ENCODE measurements at places on chromosomes 11 and 22.

DNA sequence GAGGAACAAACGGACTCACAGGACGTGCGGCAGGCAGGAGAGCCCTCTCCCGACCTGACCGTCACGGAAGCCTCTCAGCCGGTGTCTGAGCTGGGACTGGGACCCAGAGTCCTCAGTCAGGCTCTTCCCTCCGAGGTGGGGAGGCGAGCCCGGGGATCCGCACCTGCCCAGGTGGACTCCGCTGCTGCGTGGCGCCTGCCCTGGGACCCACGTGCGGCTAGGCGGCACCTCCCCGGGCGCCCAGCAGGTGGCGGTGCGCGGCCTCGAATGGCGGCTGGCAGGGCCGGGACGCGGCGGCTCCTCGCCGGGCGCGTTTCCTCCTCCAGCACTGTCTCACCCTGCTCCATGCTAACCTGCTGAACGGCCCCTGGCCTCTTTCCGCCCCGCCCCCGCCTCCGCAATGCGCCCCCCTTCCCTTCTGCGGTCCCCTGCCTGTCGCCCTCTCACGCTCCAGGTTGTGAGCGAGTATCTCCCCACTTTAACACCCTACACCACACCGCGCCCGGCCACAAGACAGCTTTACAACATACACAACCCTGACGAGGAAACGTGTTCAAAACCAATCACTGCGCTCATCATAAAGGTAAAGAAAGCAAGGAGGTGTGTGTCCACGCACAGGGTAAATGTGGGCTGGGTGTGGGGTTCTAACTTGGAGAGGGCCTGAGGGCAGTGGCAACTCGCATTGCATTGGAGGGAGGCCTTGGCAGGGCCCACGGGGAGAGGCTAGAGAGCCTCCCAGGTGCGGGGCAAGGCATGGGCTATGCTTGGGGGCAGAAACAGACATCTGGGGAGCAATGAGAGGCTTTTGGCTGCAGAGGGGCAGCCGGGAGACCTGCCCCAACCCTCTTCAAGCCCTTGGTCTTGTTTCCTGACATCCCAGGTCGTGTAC lies 25.9 kb upstream of the ATXN10 start:
- peak; percentile 66 for DNase-seq

GRCh38 chr22:44363013-44363979 lies 50.5 kb upstream of the SHISAL1 start:
- no peak for DNase-seq

DNA sequence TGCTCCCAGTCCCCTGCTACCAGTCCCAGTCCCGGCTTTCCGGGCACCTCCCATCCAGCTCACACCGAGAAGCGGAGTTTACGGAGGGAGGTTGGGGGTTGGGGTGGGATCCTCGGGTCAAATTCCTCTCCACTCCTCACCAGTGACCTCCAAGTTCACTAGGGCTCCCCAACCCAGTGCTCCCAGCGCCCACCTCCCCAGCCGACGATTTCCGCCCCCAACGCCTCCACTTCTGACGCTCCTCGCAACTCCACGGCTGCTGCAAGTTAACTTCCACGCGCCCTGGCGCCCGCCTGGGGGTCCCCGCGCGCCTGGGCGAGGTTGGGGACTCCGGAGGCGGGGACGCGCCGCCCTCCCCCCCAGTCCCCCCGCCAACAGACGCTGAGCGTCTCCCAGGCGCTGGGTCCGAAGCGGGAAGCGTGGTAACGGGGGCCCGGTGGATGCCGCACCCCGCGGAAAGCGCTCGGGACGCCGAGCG lies 526 bp downstream of the TPST2 start:
- peak; percentile 4 for DNase-seq

DNA sequence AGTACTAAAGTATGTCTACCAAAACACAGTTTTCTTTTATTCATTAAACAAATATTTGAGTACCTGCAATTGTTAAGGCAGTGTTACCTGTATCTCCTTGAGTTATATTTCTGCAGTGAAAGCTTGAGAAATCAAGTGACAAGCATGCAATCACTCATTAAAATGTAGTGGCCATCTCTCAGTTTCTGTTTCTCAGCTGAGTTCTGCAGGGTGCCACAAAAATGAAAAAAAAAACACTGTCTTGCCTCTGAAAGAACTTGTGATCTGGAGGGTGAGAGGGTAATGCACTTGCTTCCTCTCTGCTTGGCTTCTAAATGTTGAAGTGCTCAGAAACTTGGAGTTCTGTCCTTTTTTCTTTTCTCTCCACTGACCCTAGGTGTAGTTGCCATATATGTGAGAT lies 6.8 kb downstream of the QSER1 start:
- DNase-seq, result no peak

GRCh38 chr22:11325767-11326166 lies 4202.2 kb upstream of the OR11H1 start:
- no peak for DNase-seq

- DNase-seq, result no peak
Observed at GRCh38 chr11:84628871-84629620, 998.1 kb downstream of the DLG2 start.

- DNase-seq, result no peak
Observed at GRCh38 chr11:35474688-35475087, 50.7 kb downstream of the PAMR1 start.

DNA sequence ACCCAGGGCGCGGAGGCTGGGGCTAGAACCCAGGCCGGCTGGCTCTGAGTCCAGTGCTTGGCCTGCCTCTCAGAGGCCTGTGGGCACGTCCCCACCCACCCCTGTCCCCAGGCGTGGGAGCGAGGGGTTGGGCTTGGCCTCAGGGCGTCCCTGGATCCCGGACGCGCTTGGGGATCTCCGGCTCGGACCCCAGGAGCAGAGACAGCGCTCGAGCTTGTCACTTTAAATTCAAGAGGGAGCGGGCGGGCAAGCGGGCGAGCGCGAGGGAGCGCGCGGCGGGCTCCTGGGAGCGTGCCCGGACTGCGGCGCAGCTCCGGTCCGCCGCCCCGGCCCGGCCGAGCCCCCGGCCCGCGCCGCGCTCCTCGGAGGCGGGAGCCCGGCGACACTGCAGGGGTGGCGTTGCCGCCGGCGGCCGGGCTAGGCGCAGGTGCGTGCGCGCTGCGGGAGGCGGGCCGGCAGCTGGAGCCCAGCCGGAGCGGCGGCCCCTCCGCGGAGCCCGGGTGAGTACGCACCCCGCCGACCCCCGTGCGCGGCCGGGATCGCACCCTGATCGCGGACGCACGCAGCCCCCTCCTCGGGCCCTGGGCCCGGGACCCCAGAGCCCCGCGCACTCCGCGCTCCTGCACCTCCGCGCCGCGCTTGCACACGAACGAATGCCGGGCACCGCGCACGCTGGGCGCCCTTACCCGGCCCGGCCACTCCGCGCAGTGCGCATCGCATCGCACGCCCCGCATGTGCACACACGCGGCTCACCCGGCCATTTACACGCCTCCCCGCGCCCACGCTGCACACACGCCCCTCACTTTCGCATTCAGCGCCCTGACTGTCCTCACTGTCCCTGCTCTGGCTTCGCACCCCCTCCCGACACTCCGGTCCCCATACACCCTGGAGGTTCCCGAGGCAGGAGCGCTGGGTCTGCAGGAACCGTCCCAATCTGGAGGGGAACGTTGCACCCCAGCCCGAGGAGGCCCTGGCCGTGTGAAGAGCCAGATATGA lies at the start of gene SYT12:
SYT12 (plus strand) TSS at position 174 of the 996 bp plus-strand sequence. CDS start 7,011 bp downstream, outside the sequence.
- no peak for DNase-seq

DNA sequence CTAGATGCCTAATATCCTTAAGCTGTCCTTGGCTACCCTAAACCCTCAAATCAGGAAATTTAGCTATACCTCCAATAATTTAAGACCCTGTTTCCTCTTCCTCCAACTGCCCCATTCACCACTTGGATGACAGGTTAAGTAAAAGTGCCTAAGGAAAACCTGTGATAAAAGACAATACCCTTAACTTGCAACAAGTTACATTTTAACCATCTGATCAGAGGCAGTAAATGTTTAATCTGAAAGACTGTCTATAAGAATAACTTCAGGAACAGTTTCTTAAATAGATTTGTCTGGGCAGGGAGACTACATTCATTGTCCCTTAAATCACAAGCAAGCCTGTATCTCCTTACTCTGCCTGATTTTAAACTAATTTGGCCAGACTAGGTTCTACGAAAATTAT lies 129.1 kb downstream of the APOL5 start:
- no peak for DNase-seq

GRCh38 chr11:33931067-33931466 lies 39.2 kb upstream of the LMO2 start:
- no peak for DNase-seq

- no peak for DNase-seq
Observed at GRCh38 chr11:61955422-61956135, 5.4 kb downstream of the BEST1 start.

DNA sequence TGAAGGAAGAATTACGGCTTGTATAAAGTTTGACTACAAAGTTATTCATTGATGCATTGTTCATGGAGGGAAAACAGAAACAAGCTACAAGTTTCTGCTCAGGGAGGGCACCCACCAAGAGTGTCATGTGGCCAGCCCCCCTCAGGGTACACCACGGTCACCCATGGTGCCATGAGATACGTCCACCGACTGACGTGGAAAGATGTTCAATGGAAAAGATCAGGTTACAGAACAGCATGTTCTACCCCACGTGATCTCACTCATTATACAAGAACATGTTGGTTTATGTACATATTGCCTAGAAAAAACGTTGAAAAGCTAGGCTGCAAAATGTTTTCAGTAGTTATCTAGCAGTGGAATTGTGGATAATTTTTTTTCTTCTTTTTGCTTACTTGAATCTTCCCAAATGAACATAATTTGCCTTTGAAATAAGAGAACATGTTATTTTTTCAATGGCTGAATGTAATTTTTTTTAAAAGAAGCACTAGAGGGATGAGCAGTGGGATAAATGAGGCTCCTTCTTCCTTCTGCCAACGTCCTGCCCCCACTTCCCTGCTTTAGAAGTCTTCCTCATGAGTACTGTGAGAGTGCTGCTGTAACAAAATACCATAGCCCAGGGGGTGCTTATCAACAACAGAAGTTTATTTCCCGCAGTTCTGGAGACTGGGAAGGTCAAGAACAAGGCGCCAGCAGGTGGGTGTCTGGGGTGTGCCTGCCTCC lies 22.5 kb downstream of the RCN1 start:
- no peak for DNase-seq

- DNase-seq, result no peak
Observed at GRCh38 chr11:7551571-7551970, 37.8 kb downstream of the PPFIBP2 start.

GRCh38 chr11:84211896-84212295 lies 925.7 kb upstream of the CCDC90B start:
- no peak for DNase-seq

- no peak for DNase-seq
Observed at GRCh38 chr11:109902764-109903433, 190.3 kb upstream of the ZC3H12C start.

DNA sequence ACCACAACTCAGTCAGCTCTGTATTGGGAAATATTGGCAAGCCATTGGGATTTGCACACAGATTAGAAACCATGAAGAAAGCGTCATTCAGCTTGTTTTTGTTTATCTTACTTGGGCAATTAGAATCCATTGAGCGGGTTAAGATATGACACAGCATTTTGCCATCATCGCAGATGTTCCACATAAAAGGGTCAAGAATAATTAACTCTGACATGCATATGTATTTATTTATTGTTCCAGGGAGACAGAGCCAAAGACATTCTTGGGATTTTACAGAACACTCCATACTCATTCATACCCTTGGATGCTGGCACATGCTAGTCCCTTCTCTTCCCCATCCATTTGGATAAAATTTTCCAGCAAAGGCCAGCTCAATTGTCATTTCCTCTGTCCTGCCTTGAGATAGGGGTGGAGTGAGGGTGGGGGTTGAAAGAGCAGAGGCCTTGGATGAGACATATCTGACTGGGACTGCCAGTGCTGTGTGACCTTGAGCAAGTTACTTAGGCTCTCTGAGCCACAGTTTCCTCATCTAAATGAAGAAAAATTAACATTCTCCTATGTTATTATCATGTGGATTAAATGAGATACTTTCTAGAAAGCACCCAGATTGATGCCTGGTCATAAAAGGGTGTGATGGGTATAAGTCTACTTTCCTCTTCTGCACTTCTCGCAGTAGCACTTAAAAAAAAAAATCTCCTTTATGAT lies 179.7 kb downstream of the RRAS2 start:
- no peak for DNase-seq

GRCh38 chr11:128335729-128336128 lies 251.6 kb downstream of the ETS1 start:
- no peak for DNase-seq

- no peak for DNase-seq
Observed at GRCh38 chr11:36688571-36689291, 90.7 kb upstream of the RAG2 start.

GRCh38 chr11:131077340-131077739 lies 161.1 kb upstream of the SNX19 start:
- no peak for DNase-seq

DNA sequence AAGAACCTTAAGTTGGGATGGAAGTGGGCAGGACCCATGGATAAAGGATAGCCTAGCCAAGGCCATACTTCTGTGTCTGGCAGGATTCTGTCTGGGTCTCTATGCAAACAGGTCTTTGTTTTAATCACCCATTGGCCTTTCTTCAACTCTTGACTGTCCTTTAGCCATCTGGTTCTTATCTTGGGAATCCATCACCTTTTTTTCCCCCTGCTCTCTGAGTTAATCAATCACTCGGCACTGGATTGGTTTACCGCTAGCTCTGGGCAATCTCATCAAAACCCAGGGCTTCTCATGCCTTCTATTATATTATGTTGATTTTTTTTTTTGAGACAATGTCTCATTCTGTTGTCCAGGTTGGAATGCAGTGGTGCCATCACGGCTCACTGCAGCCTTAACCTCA lies 1.8 kb upstream of the RNF169 start:
- DNase-seq, result no peak

All from activated effector memory CD4-positive, alpha-beta T cell treated with Interleukin-2 at 50 U/mL for 16 hours (primary cell).